ENCODE measurements at places on chromosomes 16 and 17.
A peak's percentile ranks its signal among the peaks of the same experiment; 100 is the strongest.

DNA sequence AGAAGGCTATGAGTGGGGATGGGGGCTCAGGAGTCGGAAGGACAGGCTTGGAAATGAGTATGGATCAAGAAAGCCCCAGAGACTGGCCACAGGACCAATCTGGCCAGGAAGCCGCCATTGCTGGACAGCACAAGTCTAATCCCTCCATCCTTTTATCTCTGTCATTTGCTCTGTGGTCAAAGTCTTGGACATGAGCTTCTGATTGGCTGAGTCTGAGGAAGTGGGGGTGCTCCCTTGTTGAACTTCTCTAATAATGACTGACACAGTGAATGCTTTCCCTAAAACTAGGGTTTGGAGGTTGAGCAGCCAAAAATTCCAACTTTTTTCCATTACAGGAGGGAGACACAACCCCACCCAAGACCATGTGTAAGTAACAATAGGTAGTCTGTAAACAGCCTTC lies 97.4 kb downstream of the MARF1 start:
- no peaks in the 10 kb centered on the region for H3K27me3 ChIP-seq
- H3K27ac ChIP-seq = no peak overlapping the region
- H3K4me3 ChIP-seq = no peak overlapping the region
- peaks cover 22% of the 10 kb centered on the region for H3K4me1 ChIP-seq
- DNase-seq = no peak
- H3K36me3 ChIP-seq = no peaks in the 10 kb centered on the region

DNA sequence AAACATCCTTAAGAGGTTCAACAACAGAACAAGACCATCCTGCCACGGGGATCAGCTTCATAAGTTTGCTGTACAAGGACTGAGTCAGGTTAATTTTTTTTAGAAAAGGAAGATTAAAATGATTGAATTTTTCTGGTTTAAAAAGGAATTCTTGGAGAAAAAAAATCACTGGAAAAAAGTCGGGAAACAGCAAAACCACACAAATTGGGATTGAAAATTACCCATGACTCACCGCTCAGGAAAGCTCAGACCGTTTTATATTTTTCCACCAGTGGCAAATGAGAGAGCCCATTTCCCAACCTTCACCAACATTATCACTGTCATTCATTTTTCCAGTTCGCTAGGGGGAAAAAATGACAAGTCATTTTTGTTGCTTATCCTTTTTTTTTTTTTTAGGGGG lies 46.6 kb downstream of the MRM3 start:
- H3K4me3 ChIP-seq = no peak overlapping the region
- no peak for DNase-seq
- no peak overlapping the region for H3K27ac ChIP-seq
- H3K36me3 ChIP-seq = no peaks in the 10 kb centered on the region
- no peaks in the 10 kb centered on the region for H3K27me3 ChIP-seq

- DNase-seq = no peak
- peaks cover 86% of the 10 kb centered on the region for H3K27me3 ChIP-seq
- no peaks in the 10 kb centered on the region for H3K36me3 ChIP-seq
- peak within 1 kb of the TSS; percentile 46 for H3K4me3 ChIP-seq
- no peak within 1 kb of the TSS for H3K27ac ChIP-seq
Observed at GRCh38 chr17:40664582-40665333, at the start of gene KRT222. Gene KRT222, minus strand, starts transcription at chr17:40665177. Its CDS starts 78 bp downstream, at chr17:40665099.

DNA sequence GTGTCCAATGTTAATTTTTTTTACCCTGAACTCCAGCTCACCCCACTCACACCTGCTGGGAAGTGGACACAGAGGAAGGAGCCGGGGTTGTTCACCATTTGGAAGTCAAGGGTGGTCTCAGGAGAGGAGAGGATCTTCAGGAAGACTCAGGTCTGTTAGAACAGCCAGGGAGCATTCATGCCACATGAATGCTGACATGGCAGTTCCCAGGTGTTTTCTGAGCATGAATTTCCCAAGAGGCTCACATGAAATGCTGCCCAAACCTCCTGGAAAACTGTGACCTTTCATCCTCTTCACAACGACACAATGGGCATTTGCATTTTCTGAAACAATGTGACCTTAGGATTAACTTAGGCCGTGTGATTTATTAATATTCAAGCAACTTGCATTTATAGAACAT lies 2409.2 kb downstream of the TP53TG3F start:
- H3K27me3 ChIP-seq = no peaks in the 10 kb centered on the region
- H3K4me1 ChIP-seq = no peaks in the 10 kb centered on the region
- H3K36me3 ChIP-seq = no peaks in the 10 kb centered on the region
- H3K4me3 ChIP-seq = no peak overlapping the region
- DNase-seq = no peak

DNA sequence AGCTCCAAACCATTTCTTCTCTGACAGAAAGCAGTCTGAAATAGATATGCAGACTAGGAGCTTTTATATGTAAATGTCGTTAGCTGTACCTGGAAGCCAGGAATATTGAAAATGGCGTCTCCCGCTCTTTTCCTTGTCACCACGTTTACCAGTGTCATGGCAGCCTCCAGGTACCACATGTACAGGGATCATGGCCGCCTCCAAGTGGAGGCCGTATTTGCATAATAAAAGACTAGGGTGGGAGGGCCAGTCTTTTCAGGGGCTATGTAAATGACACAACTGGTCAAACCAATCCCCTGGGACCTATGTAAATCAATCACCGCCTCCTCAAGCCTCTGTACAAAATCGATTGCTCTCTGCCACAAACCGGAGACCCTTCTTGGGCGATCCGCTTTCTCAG lies 54.3 kb downstream of the MYOCD start:
- no peaks in the 10 kb centered on the region for H3K36me3 ChIP-seq
- DNase-seq = no peak
- H3K27ac ChIP-seq = no peak overlapping the region
- H3K4me1 ChIP-seq = no peaks in the 10 kb centered on the region

GRCh38 chr17:28570716-28571360 lies 486 bp downstream of the PIGS start:
- DNase-seq = peak; percentile 17
- peaks cover 29% of the 10 kb centered on the region for H3K36me3 ChIP-seq
- peak overlapping the region; percentile 90 for H3K4me3 ChIP-seq
- peaks cover 30% of the 10 kb centered on the region for H3K4me1 ChIP-seq
- H3K27me3 ChIP-seq = no peaks in the 10 kb centered on the region

- no peak overlapping the region for H3K27ac ChIP-seq
- no peaks in the 10 kb centered on the region for H3K27me3 ChIP-seq
- no peak for DNase-seq
- no peak overlapping the region for H3K4me3 ChIP-seq
- H3K36me3 ChIP-seq = peaks cover 87% of the 10 kb centered on the region
Observed at GRCh38 chr17:82602986-82603710, 45.1 kb downstream of the WDR45B start.

DNA sequence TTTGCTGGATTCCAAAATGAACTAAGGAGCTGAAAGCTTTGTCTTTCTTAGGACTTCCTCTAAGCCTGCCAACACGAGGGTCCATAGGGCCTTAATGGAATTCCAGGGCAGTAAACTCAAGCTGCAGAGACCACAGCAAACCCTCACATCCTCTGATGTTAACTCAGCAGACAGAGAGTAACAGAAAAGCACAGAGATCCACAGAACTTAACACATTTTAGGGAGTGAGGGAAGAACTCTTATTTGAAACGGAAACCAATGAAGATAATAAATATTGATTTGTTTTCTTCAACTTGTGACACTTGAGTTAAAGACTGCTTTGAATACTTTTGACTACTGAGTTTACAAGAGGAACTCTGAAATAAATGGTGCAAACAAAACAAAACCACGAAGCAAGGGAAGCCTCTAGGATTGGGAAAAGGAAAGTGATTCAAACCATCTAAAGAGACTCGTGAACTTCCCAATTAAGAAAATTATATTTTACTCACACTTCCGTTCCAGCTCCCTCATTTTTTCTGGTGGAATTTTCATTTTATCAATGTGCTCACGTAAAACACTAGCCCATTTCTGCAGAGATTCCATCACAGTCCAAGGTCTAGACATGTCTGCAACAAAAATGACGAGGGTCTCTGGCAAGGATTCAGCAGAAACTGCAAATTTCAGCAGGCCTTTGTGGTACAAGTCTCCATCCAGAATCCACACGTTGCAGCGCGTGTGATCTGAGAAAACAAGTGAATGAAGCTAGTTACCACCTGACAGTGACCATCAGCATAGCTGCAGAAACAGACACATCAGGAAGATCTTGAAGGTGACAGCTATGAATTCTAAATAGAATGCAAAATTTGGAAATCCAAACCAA lies 9.2 kb downstream of the DYNC1LI2 start:
- peak overlapping the region; percentile 25 for H3K4me3 ChIP-seq
- H3K27ac ChIP-seq = peak overlapping the region; percentile 89
- H3K27me3 ChIP-seq = no peaks in the 10 kb centered on the region

- DNase-seq = no peak
- no peaks in the 10 kb centered on the region for H3K4me1 ChIP-seq
- H3K4me3 ChIP-seq = no peak overlapping the region
- H3K36me3 ChIP-seq = no peaks in the 10 kb centered on the region
- H3K27me3 ChIP-seq = no peaks in the 10 kb centered on the region
Observed at GRCh38 chr16:67336648-67337047, 10.0 kb downstream of the LRRC36 start.

DNA sequence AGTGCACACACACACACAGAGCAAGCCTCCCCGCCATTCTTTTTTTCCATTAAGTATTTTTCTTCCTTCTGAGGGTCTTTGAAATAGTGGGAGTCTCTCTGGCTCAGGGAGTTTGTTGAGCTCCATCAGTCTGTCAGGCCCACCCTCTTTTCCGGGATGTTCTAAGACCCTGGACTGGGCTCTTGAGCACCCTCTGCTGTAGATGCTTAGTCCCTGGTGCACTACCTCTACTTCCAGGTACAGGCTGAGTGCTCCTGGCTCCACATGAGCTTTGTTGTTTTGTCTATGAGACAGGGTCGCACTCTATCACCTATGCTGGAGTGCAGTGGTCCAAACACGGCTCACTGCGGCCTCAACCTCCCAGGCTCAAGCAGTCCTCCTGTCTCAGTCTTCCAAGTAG lies 20.7 kb downstream of the LIMD2 start:
- no peak overlapping the region for H3K27ac ChIP-seq
- no peak overlapping the region for H3K4me3 ChIP-seq
- H3K36me3 ChIP-seq = peaks cover 5% of the 10 kb centered on the region
- H3K27me3 ChIP-seq = no peaks in the 10 kb centered on the region
- peaks cover 22% of the 10 kb centered on the region for H3K4me1 ChIP-seq

- peaks cover 49% of the 10 kb centered on the region for H3K27me3 ChIP-seq
- H3K27ac ChIP-seq = no peak overlapping the region
- no peak for DNase-seq
- peaks cover 9% of the 10 kb centered on the region for H3K4me1 ChIP-seq
- H3K4me3 ChIP-seq = no peak overlapping the region
- no peaks in the 10 kb centered on the region for H3K36me3 ChIP-seq
Observed at GRCh38 chr16:23006380-23006779, 142.9 kb downstream of the USP31 start.

GRCh38 chr16:15972046-15972868 lies 22.8 kb downstream of the ABCC1 start:
- no peak overlapping the region for H3K27ac ChIP-seq
- no peaks in the 10 kb centered on the region for H3K36me3 ChIP-seq

DNA sequence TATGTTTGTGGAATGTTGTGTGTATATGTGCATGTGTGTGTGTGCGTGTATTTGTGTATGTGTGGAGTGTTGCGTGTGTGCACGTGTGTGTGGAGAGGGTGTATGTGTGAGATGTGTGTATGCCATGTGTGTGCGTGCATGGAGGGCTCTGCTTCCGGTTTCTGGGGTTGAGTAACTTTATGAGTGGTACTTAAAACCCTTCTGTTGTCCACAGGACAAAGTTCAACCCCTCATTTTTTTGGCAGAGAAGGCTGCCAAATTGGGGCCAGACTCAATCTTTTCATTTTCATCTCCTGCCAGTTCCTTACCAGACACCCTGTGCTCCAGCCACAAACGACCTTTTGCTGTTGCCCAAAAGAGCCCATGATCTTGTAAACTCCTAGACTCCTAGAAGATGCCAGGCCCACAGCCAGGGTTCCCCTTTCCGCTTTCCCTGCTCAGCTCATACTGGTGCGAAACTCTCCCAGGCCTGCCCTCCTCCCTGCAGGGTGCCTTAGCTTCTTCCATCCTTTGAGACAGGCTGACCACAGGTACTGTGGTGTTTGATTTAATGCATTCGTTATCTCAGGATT lies 100.2 kb downstream of the CMIP start:
- H3K27ac ChIP-seq = no peak overlapping the region
- no peaks in the 10 kb centered on the region for H3K27me3 ChIP-seq
- no peak overlapping the region for H3K4me3 ChIP-seq
- DNase-seq = no peak

DNA sequence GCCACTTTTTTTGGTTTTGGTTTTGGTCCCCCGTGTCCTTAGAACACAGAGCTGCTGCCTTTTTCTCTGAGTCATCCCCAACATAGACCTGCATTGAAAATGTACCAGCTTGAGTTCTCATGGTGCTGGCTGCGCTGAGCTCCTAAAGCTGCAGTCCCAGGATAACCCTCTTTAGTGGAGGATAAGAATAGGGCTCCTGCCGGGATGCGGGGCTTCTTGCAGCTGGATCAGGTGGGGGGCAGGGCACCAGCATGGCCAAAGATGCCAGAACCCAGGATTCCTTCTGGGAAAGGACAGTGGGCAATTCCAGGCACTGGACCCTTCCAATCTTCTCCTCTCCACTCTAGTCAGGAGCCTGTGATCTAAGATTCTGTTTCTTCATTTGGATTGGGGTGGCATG lies 8.3 kb upstream of the CLUH start:
- no peaks in the 10 kb centered on the region for H3K4me1 ChIP-seq
- H3K27ac ChIP-seq = no peak overlapping the region
- no peak for DNase-seq
- no peaks in the 10 kb centered on the region for H3K36me3 ChIP-seq
- no peak overlapping the region for H3K4me3 ChIP-seq

DNA sequence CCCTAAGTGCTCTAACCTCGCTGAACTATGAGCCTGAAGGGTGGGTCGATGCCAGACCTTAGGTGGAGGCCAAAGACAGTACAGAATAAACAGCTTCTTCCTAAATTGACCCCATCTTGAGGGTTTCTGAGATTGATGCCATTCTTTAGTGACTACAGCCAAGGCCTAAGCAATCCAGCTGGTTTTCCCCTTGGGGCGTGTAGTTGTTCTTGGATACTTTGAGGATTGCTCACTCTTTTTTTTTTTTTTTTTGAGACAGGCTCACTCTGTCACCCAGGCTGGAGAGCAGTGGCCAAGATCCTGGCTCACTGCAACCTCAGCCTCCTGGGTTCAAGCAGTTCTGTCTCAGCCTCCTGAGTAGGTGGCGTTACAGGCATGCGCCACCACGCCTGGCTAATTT lies 2.0 kb downstream of the OVCA2 start:
- peak; percentile 14 for DNase-seq
- no peak overlapping the region for H3K4me3 ChIP-seq
- H3K27me3 ChIP-seq = no peaks in the 10 kb centered on the region
- no peak overlapping the region for H3K27ac ChIP-seq
- peaks cover 31% of the 10 kb centered on the region for H3K36me3 ChIP-seq
- H3K4me1 ChIP-seq = peaks cover 10% of the 10 kb centered on the region

DNA sequence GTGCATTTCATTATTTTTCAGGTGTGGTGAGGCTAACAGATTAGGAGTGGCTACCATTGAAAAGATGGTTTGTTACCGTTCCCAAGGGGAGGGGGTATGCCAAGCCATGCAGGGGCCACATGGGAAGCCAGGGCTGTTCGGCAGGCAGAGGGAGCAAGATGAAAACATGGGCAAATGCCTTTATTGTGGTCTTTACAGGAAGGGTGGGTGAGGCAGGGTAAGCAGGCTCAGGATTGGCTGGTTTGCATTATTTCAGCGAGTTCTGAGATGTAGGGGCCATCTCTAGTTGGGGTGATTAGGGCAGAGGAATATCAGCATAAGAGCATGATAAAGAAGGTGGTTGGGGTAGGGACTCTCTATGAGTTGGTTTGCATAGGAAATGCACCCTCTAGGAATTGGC lies 117.6 kb downstream of the CCT6B start:
- DNase-seq = no peak
- no peak overlapping the region for H3K4me3 ChIP-seq
- no peaks in the 10 kb centered on the region for H3K36me3 ChIP-seq
- H3K27me3 ChIP-seq = peaks cover 18% of the 10 kb centered on the region
- no peak overlapping the region for H3K27ac ChIP-seq
- peaks cover 11% of the 10 kb centered on the region for H3K4me1 ChIP-seq

Data from Calu3 (cell line).